CD4-positive, alpha-beta memory T cell (primary cell): ENCODE measurements at places on chromosomes 6 and 20. TPM values are rescaled to one million over a fixed set of nuclear protein-coding genes. Genes with fewer than 3 reads are reported as not detected.

CEP162 gene
- total RNA-seq, result 10.4 TPM

DNA sequence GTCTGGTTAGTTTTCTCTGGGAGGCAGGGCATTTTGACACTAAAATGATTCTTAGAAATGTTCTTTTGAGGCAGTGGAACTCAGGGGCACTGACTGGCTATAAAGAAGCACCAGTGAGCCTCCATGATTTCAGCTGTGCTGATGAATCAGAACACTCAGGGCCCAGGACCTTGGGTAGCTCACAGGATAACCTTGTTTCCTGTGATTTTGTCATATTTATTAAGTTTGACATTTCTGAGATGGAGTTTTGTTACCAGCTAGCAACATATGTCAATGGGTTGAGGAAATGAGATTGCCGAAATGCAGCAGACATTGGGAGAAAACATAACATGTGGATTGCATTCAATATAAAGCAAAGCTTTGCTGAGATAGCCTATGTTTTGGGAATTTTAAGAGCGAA lies 802.4 kb downstream of the EYS start:
- H3K36me3 ChIP-seq, result no peaks in the 10 kb centered on the region
- H3K27me3 ChIP-seq, result no peaks in the 10 kb centered on the region
- no peaks in the 10 kb centered on the region for H3K4me1 ChIP-seq
- no peak overlapping the region for H3K4me3 ChIP-seq
- no peak overlapping the region for H3K27ac ChIP-seq

DNA sequence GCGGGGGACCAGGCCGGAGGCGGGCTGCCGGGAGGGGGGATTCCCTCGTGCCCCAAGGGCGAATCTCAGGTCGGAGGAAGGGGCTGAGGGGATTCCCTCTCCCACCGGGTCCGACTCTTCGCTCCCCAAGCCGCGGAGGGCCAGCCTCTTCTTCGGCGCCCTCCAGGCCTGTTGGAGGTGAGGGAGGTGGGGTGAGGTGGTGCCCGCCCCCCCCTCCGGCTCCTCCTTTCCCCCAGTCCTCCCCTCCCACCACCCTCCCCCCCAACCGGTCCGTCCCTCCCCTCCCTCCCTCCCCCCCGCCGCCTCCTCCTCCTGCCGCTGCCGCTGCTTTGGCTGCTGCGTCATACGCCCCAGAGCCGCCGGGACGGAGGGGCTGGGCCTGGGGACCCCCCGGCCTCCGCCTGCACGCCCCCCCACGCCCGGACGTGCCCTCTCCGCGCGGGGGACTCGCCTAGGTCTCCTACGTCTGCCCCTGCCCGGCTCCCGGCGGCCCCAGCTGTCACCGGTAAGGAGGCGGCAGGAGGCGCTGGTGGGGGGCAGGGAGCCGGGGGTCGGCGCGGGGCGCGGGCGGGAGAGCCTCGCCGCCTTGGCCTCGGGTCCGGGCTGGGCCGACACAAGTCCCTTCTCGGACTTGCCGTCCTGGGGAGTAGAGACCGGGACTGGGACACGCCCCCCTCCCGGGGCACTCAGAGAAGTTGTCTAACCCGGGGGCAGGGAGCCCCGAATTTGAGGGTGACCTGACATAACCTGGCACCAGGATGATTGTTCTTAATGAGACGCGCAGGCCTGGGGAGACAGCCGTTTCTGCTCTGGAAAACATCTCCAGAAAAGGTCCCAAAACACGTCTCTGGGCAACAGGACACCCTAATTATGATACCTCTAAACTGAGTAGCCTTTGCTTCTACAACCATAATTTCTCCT lies at the start of gene PHF1:
TSS of gene PHF1 (plus strand) at position 304 of the 921 bp plus-strand sequence. CDS start 1,250 bp downstream, outside the sequence.
- peak within 1 kb of the TSS; percentile 89 for H3K4me3 ChIP-seq
- H3K4me1 ChIP-seq, result peaks cover 57% of the 10 kb centered on the region
- peak within 1 kb of the TSS; percentile 99 for H3K27ac ChIP-seq
- no peaks in the 10 kb centered on the region for H3K27me3 ChIP-seq
- H3K36me3 ChIP-seq, result peaks cover 36% of the 10 kb centered on the region

FILIP1 gene
- not detected for total RNA-seq

DNA sequence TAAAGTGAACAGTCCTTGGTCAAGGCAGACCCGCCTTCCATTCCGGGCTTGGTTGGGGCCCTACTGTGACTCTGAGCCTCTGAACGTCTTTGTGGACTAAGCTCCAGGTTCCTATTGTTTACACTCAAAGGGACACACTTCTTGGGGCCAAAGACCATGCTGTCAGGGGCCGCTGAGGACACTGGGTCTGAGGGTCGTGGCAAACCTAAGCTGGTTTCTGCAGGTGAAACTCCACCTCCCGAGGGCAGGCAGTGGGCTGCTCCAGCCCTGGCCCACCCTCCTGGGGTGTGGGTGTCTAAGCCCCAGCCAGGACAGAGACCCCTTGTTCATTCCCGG lies 43.1 kb downstream of the DSTN start:
- no peak for DNase-seq
- peaks cover under 1% of the 10 kb centered on the region for H3K36me3 ChIP-seq
- H3K27me3 ChIP-seq, result no peaks in the 10 kb centered on the region
- peak overlapping the region; percentile 37 for H3K27ac ChIP-seq
- no peak overlapping the region for H3K4me3 ChIP-seq
- H3K4me1 ChIP-seq, result peaks cover 44% of the 10 kb centered on the region
